ENCODE measurements at places on chromosomes 13 and 19.

GRCh38 chr13:77514336-77514726, 21.2 kb upstream of the SCEL start:
- no peak for DNase-seq

DNA sequence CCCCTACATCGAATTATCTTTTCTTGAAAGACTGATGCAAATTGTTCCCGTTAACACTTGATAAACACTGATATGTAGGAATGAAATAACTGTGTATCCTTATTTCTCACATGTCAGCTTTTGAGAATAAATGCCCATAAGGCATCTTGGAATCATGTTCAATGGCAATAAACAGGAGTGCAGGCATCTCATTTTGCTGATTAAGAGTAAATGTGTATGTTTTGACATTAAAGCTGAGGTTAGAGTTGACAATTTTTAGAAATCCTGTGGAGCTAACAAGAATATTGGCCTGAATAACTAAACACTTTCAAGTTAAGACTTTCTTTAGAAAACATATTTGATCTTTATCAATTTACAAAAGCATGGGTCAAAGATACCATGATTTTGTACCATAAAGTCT, 646.2 kb upstream of the MIR17HG start:
- no peak for DNase-seq

- DNase-seq, result no peak
Observed at GRCh38 chr19:17025991-17026658, 485 bp downstream of the CPAMD8 start.

GRCh38 chr13:71613066-71613745, 253.8 kb downstream of the DACH1 start:
- no peak for DNase-seq

GRCh38 chr19:14167576-14168138, 31.3 kb upstream of the ASF1B start:
- DNase-seq, result no peak

GRCh38 chr19:43527860-43528622, 1.0 kb upstream of the ETHE1 start:
- DNase-seq, result peak; percentile 53

DNA sequence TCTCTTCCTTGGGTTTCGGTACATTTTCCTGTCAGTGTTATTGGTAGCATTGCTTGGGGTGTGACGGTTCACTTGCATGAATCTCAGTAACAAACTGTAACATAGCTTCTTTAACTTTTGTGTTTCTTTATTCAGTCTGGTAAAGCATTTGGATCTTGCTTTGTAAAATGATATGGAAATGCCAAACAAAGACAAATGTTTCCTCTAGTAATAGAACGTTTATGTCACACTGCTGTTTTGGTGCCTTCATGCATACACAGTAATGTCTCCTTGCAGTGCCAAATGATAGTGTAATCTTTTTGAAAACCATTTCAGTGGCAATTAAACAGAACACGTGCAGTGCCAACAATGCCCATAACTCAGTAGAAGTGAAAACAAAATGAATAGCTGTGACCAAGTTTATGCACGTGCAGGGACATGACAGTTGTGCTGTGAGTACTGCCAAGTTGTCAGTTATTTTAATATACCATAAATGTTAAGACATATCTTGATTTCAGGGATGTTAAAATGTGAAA, 110.8 kb downstream of the RXFP2 start:
- no peak for DNase-seq

DNA sequence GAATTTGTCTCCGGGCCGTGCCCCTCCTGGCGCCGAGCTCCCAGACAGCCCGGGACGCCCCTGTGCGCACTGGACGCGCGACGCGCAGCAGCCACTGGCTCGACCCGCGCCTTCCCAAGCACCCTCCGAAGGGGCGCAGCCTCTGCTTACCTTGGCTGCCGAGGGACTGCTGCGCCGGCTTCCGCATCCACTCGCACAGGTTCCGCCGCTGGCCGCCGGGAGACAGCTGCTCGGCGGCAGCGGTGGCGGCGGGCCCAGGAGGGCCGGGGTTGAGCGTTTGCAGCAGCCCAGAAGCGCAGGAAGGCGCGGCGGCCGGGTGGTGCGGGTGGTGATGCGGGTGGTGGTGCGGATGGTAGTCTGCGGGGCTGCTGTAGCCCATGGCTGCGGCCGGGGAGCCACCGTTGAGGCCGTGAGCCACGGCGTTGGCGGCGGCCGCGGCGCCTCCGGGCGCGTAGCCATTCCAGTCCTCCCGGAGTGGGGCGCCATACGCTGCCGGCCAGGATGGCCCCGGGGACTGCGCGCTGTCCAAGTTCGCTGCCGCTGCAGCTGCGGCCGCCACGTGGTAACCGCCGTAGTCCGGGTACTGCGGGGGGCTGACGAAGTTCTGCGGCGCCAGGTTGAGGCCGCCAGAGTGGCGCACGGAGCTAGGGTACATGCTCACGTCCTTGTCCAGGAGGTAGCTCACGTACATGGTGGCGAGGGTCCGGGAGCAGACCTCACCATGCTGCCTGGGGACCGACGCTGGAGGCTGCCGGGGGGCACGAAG, 616 bp downstream of the CDX2 start:
- DNase-seq, result no peak

GRCh38 chr19:48975947-48976847, 11.1 kb downstream of the FTL start:
- no peak for DNase-seq

DNA sequence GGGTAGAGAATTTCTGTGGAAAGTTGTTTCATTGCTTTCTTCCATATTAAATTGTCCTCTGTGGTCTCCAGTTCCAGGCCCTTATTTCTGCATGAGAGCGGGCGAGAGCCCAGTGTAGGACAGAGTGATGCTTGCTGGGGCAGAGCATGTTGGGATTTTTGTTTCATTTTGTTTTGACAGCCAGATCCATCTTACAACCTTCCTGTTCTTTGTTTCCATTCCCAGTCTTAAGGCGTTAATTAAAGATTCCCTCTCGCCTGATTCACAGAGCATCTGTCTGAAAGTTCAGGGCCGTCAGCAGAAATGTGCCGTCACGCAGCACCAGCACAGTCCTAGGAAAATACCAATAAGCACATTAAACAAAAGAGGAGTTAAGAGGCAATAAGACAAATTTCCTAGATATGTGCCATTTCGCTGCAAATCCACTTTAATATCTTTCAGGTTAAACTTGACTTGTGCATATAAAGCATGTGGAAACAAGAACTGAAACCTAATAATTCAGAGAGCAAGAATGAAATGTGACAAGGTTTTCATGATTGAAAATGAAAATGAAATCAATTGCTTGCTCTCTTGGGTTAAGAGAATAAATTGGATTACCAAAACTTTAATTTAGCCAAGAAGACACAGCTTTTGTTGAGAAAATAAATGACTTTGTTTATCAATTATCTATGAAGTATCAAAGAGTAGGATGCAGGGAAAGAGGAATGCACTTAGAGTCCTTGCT, 210.7 kb upstream of the SLC10A2 start:
- no peak for DNase-seq
